ENCODE measurements at places on chromosomes 5 and 9. TPM values are rescaled to one million over a fixed set of nuclear protein-coding genes. Genes with fewer than 3 reads are reported as not detected.

Gene IL4
- total RNA-seq: not detected

Gene FOXD4
- total RNA-seq: not detected

Gene DOCK8
- 16.2 TPM for total RNA-seq

DNA sequence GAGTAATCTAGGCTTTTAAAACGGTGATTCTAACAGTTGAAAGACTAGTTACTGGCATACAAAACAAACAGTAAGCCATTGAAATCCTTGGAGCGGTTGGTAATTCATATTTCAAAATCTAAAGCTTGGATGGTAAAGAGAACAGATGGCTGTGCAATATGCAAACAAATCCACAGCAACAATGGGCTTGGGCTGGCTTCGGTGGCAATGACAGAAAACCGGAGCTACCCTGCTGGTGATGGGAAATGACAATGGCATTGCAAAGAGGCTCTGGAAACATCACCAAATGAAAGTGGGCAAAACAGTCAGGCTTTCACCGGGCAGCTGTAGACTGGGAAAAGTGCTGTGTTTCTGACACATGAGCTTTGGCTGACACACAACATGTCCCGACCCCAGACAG lies 42.2 kb downstream of the MED27 start:
- no peak overlapping the region for H3K27ac ChIP-seq
- no peaks in the 10 kb centered on the region for H3K27me3 ChIP-seq
- no peaks in the 10 kb centered on the region for H3K4me1 ChIP-seq
- DNase-seq: no peak

DNA sequence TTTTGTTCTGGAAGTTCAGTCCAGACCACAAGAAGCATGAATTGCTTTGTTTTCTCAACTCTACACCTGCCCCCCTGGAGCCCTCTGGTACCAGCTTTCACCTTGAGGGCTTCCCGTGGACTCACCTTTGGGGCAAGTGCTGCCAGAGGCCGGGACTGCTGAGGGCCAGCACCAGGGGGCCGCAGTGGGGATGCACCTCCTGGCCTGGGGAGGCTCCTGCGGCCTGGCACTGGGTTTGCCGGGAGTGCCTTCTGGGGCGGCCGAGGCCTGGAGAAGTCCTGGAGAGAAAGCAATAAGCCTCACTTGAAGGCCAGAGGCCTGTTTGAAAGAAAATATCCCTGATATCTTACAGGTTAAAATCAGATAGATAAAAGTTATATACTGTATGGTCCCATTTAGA lies 21.7 kb downstream of the NIPAL4 start:
- H3K4me3 ChIP-seq: no peak overlapping the region
- peaks cover 32% of the 10 kb centered on the region for H3K4me1 ChIP-seq
- no peaks in the 10 kb centered on the region for H3K27me3 ChIP-seq
- H3K36me3 ChIP-seq: no peaks in the 10 kb centered on the region

DNA sequence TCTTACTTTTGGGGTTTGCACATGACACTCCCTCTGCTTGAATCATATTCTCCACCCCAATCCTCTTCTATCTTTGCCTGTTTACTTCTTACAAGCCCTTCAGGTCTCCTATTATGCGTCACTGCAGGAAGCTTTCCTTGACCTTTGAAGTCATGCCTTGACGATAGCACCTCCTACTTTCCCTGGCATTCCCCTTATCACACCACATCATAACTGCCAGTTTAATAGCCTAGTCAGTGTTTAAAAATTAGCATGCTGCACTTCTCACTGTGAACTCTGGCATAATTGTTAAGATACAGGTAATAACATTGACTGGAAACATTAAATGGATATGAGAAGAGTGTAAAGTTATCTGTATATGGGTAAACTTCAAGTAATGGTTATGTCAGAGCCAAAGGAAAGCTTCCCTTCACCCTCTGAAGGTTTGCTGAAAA lies 37.1 kb upstream of the CEP120 start:
- H3K4me3 ChIP-seq: no peak overlapping the region
- no peaks in the 10 kb centered on the region for H3K27me3 ChIP-seq
- H3K4me1 ChIP-seq: no peaks in the 10 kb centered on the region
- H3K27ac ChIP-seq: no peak overlapping the region

- no peak for DNase-seq
- no peak overlapping the region for H3K27ac ChIP-seq
- no peaks in the 10 kb centered on the region for H3K36me3 ChIP-seq
- H3K27me3 ChIP-seq: peaks cover 14% of the 10 kb centered on the region
- no peak overlapping the region for H3K4me3 ChIP-seq
- H3K4me1 ChIP-seq: no peaks in the 10 kb centered on the region
Observed at GRCh38 chr9:95556521-95556920, 39.8 kb upstream of the PTCH1 start.

DNA sequence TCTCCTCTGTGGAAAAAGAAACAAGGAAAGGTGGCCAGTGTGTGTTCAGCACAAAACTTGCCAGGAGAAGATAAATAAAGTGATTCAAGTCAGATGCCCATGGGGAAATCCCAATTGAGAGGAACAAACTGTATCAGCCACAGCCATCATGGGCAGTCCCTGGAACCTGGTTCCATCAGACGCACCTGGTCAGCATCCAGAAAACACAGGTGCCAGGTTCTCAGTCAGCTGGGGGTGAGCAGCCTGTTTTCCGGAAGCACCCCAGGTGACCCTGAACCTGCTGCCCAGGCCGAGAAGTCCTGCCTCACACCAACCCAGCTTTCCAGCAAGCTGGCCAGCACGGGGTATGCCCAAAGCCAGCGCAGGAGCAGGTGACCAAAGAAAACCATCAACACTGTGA lies 30.5 kb downstream of the PTCH1 start:
- H3K27ac ChIP-seq: no peak overlapping the region
- H3K27me3 ChIP-seq: no peaks in the 10 kb centered on the region
- no peak overlapping the region for H3K4me3 ChIP-seq
- H3K4me1 ChIP-seq: peaks cover 77% of the 10 kb centered on the region

DNA sequence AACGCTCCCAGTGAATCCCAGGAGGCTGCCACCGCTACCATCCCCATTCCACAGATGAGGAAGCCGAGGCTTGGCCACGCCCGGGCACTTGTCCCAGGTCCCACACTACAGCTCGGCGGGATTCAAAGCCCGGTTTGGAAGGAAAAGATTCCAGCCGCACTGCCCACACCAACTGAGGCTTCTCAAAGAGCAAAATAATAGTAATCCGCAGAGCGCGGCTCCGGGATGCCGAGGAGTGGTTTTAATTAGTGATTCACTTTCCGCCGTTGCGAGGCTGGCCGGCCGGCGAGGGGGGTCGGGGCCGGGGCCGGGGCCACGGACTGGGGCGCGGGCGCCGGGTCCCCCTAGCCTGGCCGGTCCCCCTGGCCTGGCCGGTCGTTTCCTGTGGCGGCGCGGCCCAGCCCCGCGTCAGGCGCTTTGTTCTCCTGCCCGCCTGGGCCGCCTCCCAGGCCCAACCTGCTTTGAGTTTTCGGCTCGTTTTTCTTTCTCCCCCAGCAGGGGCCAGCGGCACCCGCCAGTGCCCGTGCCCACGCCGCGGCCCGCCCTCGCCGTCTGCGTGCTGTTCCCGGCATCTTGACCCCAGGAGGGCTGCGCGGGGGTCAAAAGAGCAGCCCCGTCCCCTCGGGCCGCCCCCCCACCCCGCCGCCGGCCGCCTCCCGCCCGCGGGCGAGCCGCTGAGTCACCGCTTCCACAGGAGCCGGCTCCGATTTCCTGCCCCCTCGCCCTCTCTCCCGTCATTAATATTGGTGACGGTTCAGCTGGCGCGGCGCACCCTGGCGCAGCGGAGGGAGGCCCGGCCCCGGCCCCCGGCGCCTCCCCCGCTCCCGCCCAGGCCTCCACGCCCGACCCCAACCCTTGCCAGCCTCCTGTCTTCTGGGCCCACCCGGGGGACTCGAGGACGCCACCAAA lies 31.2 kb downstream of the FGF18 start:
- peak overlapping the region; percentile 78 for H3K27ac ChIP-seq
- peaks cover 25% of the 10 kb centered on the region for H3K4me1 ChIP-seq
- no peaks in the 10 kb centered on the region for H3K36me3 ChIP-seq
- H3K4me3 ChIP-seq: peak overlapping the region; percentile 32

All from tibial nerve (tissue), 4 donors.